ENCODE measurements at places on chromosomes 7 and 10.

GRCh38 chr7:36717586-36717985, 6.7 kb downstream of the AOAH start:
- DNase-seq, result no peak

- no peak for DNase-seq
Measured at GRCh38 chr10:18158773-18159265, 18.6 kb downstream of the CACNB2 start.

DNA sequence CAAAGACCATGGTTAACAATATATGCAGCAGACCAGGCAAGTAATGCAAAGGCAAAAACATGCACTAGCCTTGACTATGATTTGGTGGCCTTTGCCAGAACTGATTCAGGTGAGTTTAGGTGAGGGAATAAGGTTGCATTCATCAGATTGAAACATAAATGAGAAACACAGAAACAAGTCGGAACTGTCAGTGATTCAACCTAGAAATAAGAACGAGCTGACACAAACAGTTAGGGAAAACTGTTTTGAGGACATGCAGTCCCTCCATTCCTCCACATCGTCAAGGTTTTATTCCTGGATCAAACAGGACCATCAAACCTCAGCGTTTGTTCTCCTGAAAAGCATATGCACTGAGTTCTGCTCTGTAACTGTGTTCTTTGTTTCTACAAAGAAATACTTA, 1.8 kb downstream of the ZNF248 start:
- no peak for DNase-seq

GRCh38 chr10:13563481-13564445, 23.0 kb upstream of the PRPF18 start:
- no peak for DNase-seq

DNA sequence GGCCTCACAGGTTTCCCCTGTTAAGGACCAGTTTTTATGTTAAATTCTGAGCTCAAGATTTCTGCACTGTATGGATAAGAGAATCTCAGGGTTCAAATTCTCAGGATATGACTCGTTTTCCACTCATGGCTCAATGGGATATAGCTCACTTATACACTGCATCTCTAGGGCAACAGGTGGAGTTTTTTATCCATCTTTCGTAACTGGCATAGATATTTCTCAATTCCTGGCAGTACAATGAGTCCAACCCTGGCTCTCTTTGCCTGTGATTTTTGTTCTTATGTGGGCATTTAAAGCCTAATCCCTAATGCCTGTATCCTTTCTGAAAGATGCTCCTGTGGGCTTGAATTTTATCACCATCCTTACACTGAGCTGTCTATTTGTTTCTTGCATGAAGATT, 7.6 kb downstream of the CCDC172 start:
- no peak for DNase-seq
